ENCODE measurements at places on chromosomes 12 and 14. TPM values are rescaled to one million over a fixed set of nuclear protein-coding genes. Genes with fewer than 3 reads are reported as not detected.
A peak's percentile ranks its signal among the peaks of the same experiment; 100 is the strongest.

Gene MNAT1
- 56.2 TPM for total RNA-seq

- DNase-seq = no peak
- H3K4me3 ChIP-seq = no peak overlapping the region
- peaks cover 4% of the 10 kb centered on the region for H3K27me3 ChIP-seq
- H3K4me1 ChIP-seq = no peaks in the 10 kb centered on the region
- H3K36me3 ChIP-seq = no peaks in the 10 kb centered on the region
These were observed 36.7 kb downstream of the RPS29 start for GRCh38 chr14:49549446-49549845.

GRCh38 chr12:108312693-108313189, 26.4 kb downstream of the CMKLR1 start:
- no peaks in the 10 kb centered on the region for H3K36me3 ChIP-seq
- H3K4me1 ChIP-seq = peaks cover 5% of the 10 kb centered on the region
- H3K27me3 ChIP-seq = peaks cover 4% of the 10 kb centered on the region
- no peak overlapping the region for H3K4me3 ChIP-seq
- no peak overlapping the region for H3K27ac ChIP-seq

Gene IL25
- not detected for total RNA-seq

- no peaks in the 10 kb centered on the region for H3K4me1 ChIP-seq
- H3K27ac ChIP-seq = no peak overlapping the region
- no peak for DNase-seq
- H3K36me3 ChIP-seq = no peaks in the 10 kb centered on the region
- H3K4me3 ChIP-seq = no peak overlapping the region
These were observed 8.4 kb downstream of the KRT8 start for GRCh38 chr12:52896190-52897100.

DNA sequence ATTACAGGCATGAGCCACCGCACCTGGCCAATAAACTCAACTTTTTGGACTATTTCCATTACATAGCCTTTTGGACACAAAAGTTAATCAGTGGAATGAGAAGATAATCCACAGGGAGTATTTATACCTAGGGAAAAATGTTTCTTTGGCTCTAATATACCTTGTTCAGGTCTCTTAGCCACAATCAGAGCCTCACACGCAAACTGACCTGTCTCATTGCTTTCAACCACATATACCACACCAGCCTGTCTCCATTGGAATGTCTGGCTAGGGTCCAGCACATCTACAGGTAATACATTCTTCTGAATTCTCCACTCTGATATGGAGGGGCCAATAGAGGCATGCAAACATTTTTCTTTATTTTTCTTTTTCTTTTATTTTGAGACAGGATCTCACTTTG, 3.8 kb upstream of the RBMS2 start:
- H3K4me1 ChIP-seq = peaks cover 29% of the 10 kb centered on the region
- no peaks in the 10 kb centered on the region for H3K27me3 ChIP-seq
- H3K27ac ChIP-seq = no peak overlapping the region
- H3K4me3 ChIP-seq = no peak overlapping the region

- no peaks in the 10 kb centered on the region for H3K36me3 ChIP-seq
- H3K4me1 ChIP-seq = no peaks in the 10 kb centered on the region
- no peak overlapping the region for H3K4me3 ChIP-seq
- no peaks in the 10 kb centered on the region for H3K27me3 ChIP-seq
- DNase-seq = no peak
- no peak overlapping the region for H3K27ac ChIP-seq
These were observed 14.6 kb downstream of the C14orf132 start for GRCh38 chr14:96053600-96054381.

Gene IFNG-AS1
- not detected for total RNA-seq

GRCh38 chr14:63949696-63950095, 96.9 kb downstream of the SYNE2 start:
- no peak for DNase-seq
- no peak overlapping the region for H3K27ac ChIP-seq
- H3K36me3 ChIP-seq = peaks cover 15% of the 10 kb centered on the region
- no peaks in the 10 kb centered on the region for H3K4me1 ChIP-seq

DNA sequence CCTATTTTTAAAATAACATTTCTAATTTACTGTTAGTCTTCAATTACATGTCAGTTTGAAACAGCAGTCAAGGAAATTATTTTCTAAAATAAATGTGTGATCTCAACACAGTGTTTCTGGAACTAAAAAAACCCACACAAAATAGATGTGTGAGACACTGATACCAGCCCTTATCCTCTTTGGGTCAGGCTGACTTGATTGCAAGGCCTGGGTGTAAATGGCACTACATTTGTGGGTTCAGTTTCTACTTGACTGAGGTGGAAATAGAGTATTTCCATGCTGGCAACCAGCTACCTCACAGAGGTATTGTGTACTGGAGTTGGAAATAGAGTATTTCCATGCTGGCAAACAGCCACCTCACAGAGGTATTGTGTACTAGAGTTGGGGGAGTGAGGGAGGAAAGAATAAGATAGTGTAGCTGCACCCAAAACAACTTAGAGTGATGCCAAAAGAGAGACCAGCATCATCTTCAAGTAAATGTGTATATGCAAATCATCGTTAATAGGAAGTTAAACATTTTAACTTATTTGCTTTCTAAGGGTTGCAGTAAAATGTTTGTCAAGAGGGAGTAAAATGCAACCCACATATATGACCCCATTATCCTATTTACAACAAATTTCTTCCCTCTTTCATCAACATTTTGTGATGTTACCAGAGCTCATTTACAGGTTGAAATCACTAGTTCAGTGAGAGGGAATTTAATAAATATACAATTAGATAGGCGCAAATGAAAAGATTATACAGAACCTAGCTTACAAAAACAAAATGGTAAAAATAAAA, 10.7 kb upstream of the LYZ start:
- H3K36me3 ChIP-seq = no peaks in the 10 kb centered on the region
- no peak overlapping the region for H3K27ac ChIP-seq
- peaks cover 10% of the 10 kb centered on the region for H3K27me3 ChIP-seq
- no peak overlapping the region for H3K4me3 ChIP-seq
- peaks cover 20% of the 10 kb centered on the region for H3K4me1 ChIP-seq
- no peak for DNase-seq

- H3K4me3 ChIP-seq = no peak overlapping the region
- H3K27ac ChIP-seq = no peak overlapping the region
- peaks cover 13% of the 10 kb centered on the region for H3K27me3 ChIP-seq
- DNase-seq = no peak
- no peaks in the 10 kb centered on the region for H3K4me1 ChIP-seq
- no peaks in the 10 kb centered on the region for H3K36me3 ChIP-seq
These were observed 127.6 kb upstream of the TMCC3 start for GRCh38 chr12:94777936-94778335.

Gene PRKAB1
- 28.2 TPM for total RNA-seq

Gene MYL2
- not detected for total RNA-seq

DNA sequence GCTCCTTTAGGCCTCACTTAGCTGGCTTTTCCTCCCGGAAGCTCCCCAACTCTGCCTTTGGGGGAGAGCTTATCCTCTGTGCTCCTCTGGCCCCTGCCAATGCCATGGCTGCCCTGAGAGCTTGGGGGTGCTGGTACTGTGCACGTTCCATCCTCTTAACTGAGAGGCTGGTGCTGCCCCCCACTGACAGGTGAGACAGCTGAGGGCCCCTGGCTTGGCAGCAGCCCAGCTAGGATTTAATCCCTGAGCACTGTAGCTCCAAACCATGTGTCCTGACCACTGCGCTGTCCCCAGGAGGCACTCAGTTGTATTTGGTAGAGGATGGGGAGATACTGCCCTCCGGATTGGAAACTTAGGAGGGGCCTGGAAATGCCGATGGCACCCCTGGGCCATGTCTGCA, 46.1 kb downstream of the UBE3B start:
- no peaks in the 10 kb centered on the region for H3K27me3 ChIP-seq
- no peak overlapping the region for H3K4me3 ChIP-seq
- H3K4me1 ChIP-seq = no peaks in the 10 kb centered on the region
- DNase-seq = no peak
- H3K36me3 ChIP-seq = peaks cover 19% of the 10 kb centered on the region

Gene SIX1
- 0.48 TPM for total RNA-seq

DNA sequence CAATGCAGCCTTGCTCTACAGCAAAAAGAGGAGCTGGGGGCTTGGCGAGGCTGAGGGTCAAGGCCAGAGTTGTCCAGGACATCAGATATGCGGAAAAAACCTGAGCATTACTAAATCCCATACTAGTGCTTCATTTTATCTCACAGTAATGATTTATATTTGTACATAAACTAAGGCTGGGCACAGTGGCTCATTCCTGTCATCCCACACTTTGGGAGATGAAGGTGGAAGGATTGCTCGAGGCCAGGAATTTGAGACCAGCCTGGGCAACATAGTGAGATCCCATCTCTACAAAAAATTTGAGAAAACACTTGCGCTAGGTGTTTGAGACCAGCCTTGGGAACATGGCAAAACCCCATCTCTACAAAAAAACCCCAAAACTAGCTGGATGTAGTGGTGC, 11.6 kb upstream of the JPH4 start:
- no peak overlapping the region for H3K4me3 ChIP-seq
- H3K27ac ChIP-seq = no peak overlapping the region
- peaks cover 15% of the 10 kb centered on the region for H3K27me3 ChIP-seq
- no peaks in the 10 kb centered on the region for H3K4me1 ChIP-seq

DNA sequence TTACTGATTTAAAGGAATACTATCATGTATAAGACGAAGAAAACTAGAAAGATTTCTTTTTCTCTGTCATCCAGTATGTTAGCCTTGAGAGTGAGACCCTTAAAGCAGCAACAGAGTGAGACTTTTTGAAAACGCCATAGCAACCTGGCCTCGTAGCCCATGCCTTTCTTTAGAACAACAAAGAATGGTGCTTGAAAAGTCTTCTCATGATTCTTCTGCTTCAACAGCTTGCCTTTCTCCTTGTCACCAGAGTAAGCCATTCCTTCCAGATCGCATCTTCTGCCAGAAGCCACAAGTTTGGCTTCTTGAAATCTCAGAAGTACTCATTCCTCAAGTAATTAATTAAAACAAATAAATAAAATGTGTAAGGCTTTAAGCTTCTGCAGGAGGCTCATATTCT, 109.3 kb downstream of the PDE3A start:
- no peaks in the 10 kb centered on the region for H3K36me3 ChIP-seq
- no peak for DNase-seq
- H3K4me1 ChIP-seq = no peaks in the 10 kb centered on the region
- H3K27me3 ChIP-seq = no peaks in the 10 kb centered on the region
- no peak overlapping the region for H3K27ac ChIP-seq

Gene TAS2R13
- 0.74 TPM for total RNA-seq

Gene TMEM63C
- 1.0 TPM for total RNA-seq

DNA sequence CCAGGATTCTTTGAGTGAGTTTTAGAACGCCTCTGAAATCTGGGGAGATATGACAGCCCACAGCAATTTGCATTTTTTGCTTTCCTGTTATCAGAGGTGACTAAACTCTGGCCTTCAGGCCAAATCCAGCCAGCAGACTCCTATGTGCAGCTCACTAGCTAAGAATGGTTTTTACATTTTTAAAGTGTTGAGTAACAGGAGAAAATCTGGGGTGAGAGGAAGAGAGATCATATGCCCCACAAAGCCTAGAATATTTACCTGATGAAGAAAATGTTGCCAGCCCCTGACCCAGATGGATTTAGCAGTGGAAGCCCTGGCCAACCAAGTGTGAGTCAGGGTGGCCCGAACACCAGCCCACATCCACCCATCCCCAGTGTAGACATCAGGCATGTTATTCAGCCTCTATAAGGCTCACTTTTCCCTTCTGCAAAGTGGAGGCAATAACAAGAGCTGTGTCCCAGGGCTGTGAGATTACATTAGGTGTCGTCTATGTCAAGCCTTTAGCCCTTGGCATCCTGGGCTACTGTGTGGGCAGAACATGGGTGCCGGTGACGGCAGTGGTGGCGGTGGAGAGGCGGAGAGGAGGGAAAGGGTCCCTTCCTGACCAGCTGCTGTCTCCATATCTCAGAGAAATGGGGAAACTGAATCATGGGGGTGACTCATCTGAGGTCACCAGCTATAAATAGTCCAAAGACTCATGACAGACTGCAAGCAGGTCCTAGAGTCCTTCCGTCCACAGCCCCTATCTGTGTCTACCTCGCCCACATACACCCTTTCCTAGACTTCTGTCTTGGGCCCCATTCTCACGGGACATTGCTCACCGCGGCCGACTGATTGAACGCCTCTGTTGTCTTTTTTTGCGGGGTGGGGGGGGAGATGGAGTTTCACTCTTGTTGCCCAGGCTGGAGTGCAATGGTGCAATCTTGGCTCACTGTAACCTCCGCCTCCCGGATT, 32.6 kb upstream of the CD9 start:
- peak; percentile 24 for DNase-seq
- no peaks in the 10 kb centered on the region for H3K36me3 ChIP-seq
- no peak overlapping the region for H3K4me3 ChIP-seq
- H3K4me1 ChIP-seq = peaks cover 24% of the 10 kb centered on the region
- peaks cover 5% of the 10 kb centered on the region for H3K27me3 ChIP-seq

DNA sequence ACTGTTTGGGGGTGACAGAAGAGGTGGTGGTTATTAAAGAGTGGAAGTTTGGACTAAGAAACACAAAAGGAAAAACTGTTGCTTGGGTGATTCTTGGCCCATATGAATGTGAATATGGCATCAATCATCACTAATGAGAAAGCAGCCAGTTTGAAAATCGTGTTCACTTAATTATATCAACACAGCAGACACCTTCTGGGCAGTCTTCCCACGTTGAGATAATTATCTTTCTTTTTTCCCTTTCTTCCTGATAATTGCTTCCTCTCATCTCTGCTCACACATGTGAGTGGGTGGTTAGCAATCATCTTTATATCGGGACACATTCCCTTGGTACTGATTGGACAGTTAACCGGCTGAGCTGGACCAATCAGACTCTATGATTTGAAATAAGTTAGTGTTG, 539.7 kb downstream of the AACS start:
- no peaks in the 10 kb centered on the region for H3K4me1 ChIP-seq
- DNase-seq = no peak
- H3K27me3 ChIP-seq = no peaks in the 10 kb centered on the region
- H3K27ac ChIP-seq = no peak overlapping the region
- H3K4me3 ChIP-seq = no peak overlapping the region
- H3K36me3 ChIP-seq = no peaks in the 10 kb centered on the region

DNA sequence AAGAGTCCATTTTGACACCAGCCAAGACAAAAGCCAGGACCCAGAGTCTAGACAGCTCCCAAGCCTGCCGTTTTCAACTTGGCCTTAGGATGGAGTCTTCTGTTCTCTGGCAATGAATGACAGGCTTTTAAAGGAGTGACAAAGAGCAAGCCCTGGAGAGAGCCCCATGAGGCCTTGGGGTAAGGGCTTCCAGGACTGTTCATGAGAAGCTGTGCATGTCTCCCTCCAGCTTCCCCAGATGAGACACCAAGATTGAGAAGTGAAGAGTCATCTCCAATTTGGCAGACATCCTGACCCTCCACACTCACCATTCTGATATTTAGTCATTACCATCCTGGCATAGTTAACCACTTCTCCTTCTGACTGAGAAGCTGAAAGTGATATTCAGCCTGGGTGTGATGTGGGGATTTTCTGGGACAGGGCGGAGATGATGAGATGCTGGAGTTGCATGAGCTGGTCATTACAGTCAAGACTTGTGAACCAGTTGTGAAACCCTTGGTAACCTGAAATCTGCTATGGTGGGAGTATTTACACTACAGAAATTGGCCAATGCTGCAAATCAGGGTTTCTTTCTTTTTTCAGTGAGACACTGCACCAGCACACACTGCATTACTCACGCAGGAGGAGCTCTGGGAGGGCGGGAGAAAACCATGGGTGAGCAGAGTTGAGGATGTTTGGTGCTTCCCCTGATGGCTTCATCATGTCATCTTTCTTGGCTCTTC, 77.8 kb downstream of the VCPKMT start:
- peaks cover 48% of the 10 kb centered on the region for H3K4me1 ChIP-seq
- peak overlapping the region; percentile 68 for H3K4me3 ChIP-seq
- peak; percentile 58 for DNase-seq
- peak overlapping the region; percentile 97 for H3K27ac ChIP-seq
- peaks cover 39% of the 10 kb centered on the region for H3K36me3 ChIP-seq
- no peaks in the 10 kb centered on the region for H3K27me3 ChIP-seq

Gene SYT10
- not detected for total RNA-seq

GRCh38 chr14:68806526-68807147, 13.8 kb upstream of the ZFP36L1 start:
- peaks cover 4% of the 10 kb centered on the region for H3K4me1 ChIP-seq
- H3K36me3 ChIP-seq = peaks cover 11% of the 10 kb centered on the region
- no peak overlapping the region for H3K4me3 ChIP-seq
- no peak overlapping the region for H3K27ac ChIP-seq
- DNase-seq = no peak
- H3K27me3 ChIP-seq = no peaks in the 10 kb centered on the region

Data from activated T-helper 2 cell treated with anti-CD3 and anti-CD28 coated beads, Interferon-gamma antibody, Interleukin-2, Interleukin-4, amounts not matched to agents 10 μg/mL and 5 μg/mL and 100 μg/mL, durations not matched to agents 14 hours and 24 hours and 36 hours (primary cell).